ENCODE measurements at places on chromosomes 12 and 14. TPM values are rescaled to one million over a fixed set of nuclear protein-coding genes. Genes with fewer than 3 reads are reported as not detected.

C14orf132 gene
- 15.8 TPM for total RNA-seq

IFT43 gene
- 22.9 TPM for total RNA-seq

NXPH4 gene
- total RNA-seq = 0.73 TPM

DACT1 gene
- 2.2 TPM for total RNA-seq

SLC7A8 gene
- 3.3 TPM for total RNA-seq

GALNT6 gene
- total RNA-seq = 1.8 TPM

STRAP gene
- total RNA-seq = 90.4 TPM

PRH2 gene
- total RNA-seq = not detected

ITPR2 gene
- total RNA-seq = 11.3 TPM

GAPDH gene
- 8,341 TPM for total RNA-seq

FERMT2 gene
- 105 TPM for total RNA-seq
